GM23248 (cell line): ENCODE measurements at places on chromosomes 4 and X.
A peak's percentile ranks its signal among the peaks of the same experiment; 100 is the strongest.

- peak; percentile 93 for DNase-seq
Measured at GRCh38 chrX:103453655-103454054, 65.6 kb downstream of the RAB40A start.

GRCh38 chrX:9728261-9728660, 37.4 kb downstream of the GPR143 start:
- DNase-seq, result no peak

DNA sequence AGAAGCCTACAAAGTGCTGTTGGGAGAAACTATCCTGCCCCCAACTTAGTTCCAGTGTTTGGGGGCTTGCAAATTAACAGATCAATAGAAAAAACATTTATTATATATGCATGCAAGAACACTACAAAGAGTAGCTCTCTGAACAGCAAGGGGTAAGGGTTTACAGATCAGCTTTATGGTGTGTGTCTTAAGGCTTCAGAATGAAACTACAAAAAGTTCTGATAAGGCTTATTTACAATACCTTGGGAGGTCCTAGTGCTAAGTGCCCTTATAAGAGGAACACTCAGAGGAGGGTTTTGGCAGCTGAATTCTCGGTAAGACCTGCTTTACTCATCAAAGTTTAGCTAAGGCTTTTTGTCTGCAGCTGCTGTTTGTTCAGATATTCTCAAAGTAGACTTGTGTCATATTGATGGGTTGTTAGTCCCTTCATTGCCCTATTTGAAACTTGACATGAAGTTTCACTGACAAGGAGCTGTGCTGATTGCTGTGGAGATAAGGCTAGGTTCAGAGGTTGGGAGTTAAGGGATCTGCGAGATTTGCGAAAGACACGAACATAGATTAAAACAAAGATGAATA, 7.7 kb downstream of the ERVMER34-1 start:
- no peak for DNase-seq

DNA sequence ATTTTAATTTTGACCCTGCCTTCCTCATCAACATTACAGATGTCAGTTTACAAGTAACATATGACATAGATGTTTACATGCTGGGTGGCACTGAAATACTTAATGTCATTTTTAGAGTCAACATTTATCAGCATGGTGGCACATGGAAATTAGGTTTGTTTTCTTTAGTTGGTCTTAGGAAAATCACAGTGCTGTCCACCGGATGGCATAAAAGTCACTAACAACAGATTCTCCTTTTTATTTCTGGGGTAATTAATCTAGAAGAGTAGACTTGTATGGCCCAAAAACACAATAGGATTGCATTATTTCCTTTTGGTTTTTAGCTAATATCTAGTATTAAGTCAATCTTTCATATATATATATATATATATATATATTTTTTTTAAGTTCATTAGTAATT, 88.6 kb upstream of the HHIP start:
- peak; percentile 23 for DNase-seq

DNA sequence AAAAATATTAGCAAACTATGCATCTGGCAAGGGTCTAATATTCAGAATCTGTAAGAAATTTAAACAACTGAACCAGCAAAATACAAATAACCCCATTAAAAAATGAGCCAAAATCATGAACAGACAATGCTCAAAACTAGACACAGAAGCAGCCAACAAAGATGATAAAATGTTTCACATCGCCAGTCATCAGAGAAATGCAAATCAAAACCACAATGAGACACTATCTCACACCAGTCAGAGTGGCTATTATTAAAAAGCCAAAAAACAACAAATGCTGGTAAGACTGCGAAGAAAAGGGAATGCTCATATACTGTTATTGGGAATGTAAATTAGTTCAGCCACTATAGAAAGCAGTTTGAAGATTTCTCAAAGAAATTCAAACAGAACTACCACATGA, 201.3 kb upstream of the CPEB2 start:
- no peak for DNase-seq
